Stimulated activated CD8-positive, alpha-beta memory T cell treated with anti-CD3 and anti-CD28 coated beads, Interleukin-4, amount 100 ng/mL, for 1 hour (primary cell): ENCODE measurements at places on chromosomes 4 and X.

DNA sequence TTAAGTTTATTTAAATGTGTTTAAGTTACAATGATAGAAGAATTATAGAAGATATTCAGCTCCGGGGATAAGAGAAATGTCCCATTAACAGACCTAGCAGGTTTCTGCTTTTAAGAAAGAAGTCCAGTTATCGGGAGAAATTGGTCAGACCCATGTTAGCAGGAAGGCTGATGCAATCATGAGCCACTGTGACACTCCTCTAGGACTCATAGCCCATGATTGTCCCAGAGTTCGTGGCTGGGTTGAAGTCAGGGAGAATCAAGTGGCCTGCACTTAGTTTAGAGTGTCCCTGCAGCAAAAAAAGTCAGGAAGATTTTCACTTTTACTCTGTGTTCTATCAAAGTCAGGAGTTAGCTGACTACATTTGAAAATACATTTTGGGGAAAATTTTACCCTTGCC lies 72.0 kb downstream of the TMEM144 start:
- no peak for DNase-seq

DNA sequence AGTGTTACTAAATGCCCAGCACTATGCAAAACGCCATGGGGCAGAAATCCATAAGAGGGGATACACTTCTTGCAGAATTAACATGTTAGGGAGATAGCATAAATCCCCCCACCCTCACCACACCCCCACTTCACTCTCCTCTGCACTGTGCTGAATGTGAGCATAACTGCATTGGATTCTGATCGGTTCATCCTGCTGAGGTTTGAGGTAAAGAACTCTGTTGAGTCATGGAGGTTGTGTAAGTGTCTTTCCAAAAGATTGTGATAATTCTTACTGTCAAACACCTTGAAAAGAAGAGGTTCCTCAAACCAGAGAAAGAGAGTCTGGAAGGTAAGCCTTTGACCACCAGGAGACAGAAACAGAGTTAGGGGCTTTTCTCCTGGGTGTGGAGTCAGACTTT lies 43.6 kb downstream of the RBM47 start:
- DNase-seq, result no peak

DNA sequence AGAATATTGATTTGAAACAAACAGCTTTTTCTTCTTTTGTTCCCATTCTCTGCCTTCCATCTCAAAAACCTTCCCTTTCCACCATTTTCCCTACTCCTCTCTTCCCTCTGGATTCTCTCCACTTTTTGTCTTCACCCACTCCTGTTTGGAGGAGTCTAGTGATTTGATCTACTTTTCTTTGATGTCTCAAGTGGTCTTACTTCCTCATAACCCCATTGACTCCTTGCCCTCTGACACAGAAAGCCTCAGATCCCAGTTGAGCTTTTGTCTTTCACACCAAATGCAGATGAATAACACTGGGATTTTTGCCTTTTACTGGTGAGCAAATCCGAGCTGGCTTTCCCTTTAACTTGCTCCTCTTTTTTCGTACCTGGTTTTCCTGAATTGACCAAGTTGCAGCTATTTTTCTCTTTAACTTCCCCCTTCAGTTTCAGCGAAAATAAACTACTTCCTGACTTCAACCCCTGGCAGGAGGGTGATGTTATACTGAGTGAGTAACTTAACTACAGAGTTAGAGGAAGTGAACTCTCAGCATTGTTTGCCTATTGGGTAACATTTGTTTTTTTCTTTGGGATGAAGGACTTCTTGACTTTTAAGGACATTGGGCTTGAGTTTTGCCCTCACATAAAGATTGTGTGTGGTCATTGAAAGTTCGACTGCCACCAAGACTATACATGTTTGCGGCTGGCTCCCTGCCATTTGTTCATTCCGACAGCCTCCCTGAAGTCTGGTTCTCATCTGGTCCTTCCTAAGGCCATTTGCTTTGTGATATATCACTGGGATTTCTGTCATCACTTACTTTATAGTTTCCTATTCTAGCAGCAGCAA lies 392.8 kb upstream of the NR3C2 start:
- no peak for DNase-seq

DNA sequence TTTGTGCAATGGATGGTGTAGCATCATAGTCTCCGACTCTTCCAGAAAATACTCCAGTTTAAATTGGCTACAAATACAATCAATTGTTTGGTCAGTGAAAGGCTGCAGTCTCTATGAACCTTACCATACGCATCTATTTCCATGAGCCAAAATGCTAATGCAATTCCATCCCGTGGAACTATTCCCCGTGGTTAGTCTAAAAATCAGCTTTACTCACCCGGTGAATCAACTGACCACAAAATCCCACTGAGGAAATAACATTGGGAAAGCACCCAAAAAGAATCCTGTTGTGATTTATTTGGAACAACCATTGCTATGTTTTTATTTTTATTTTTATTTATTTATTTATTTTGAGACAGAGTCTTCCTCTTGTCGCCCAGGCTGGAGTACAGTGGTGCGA lies 87.1 kb downstream of the DHX15 start:
- DNase-seq, result no peak

GRCh38 chrX:43019021-43019420 lies 241.1 kb upstream of the PPP1R2C start:
- DNase-seq, result no peak

GRCh38 chrX:136353526-136354093 lies 52.8 kb downstream of the ADGRG4 start:
- no peak for DNase-seq

DNA sequence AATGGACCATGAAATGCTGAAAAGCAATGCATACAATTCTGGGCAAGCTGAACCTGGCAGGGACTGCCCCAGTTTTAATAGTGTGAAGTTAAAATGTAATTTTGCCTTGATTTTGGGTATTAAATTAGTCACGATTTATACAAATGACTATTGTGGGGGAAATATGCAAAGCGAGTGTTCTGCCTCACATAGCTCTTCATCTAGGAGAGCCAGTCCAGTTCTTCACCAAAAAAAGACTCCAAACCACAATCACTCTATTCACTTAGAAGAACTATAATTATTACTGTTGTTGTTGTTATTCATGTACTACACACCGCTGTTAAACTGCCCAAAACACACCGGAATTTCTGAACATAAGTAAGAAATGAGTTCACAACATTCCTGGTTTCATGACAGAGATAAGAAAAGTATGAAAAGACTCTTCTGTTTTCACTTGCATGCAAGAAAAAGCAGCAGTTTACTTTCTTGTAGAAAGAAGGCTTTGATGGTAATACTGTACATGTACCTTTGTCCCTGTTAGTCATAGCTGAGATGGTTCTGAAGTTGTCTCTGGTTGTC lies 101.9 kb downstream of the QRFPR start:
- DNase-seq, result no peak

DNA sequence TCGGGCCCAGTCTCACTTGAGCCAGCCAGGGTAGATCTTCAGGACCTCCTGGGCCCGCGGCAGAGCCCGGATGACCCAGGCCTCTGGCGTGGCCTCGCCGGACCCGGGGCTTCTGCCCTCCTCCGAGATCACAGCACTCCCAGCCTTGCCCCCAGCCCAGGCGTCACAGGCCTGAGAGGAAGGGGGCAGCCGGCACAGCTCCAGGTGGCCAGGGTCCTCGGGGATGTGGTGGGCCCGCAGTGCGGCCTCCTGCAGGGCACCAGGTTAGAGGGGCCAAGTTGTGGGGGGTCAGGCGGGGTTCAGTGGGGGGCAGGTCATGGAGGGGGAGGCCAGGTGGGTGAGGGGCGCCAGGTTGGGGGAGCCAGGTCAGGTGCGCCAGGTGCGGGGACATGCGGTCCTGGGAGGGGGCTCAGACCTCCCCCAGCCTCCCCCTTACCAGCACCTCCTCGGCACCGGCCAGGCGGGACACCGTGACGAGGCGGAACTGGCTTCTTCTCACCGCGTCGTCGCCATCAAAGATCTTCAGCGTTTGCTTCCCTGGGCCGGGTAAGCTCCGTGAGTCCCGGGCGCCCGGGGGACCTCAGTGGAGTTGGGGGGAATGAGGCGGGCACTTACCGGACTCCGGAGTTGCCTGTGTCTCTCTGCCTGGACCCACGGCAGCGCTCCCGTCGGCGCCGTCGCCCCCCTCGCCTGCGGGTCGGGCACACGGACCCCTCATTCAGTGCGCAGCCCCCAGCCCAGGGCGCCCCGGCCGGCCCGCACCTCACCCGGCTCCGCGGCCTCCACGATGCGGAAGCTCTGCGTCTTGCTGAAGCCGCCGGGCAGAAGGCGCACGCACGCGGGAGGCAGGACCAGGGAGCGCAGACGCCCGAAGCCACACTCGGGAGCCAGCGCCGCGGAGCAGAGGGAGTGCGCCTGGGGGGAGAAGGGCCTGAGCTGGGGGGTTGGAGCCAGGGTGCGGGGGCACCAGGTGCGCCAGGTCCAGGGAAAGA lies 6.0 kb downstream of the DGKQ start:
- no peak for DNase-seq

GRCh38 chr4:138674209-138674608 lies 341.4 kb upstream of the NOCT start:
- no peak for DNase-seq

DNA sequence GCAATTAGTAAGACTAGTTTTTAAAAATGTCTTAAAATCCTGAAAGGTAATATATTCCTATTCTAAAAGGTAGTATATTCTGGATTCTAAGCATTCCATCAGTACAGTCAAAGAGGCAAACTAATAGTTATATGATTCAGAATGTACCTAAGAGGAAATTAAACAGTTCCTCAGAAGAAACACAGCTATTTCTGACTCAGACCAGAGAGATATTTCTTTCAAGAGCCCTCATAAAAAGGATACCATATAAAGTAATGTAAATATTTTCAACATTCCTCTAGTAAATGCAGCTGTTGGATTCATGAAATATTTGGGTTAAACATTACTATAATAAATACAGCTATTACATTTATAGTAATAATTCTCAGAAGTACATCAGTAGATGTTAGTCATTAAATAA lies 358.3 kb downstream of the MAGEB5 start:
- DNase-seq, result no peak

GRCh38 chr4:82437285-82438005 lies 7.1 kb downstream of the ENOPH1 start:
- DNase-seq, result no peak

DNA sequence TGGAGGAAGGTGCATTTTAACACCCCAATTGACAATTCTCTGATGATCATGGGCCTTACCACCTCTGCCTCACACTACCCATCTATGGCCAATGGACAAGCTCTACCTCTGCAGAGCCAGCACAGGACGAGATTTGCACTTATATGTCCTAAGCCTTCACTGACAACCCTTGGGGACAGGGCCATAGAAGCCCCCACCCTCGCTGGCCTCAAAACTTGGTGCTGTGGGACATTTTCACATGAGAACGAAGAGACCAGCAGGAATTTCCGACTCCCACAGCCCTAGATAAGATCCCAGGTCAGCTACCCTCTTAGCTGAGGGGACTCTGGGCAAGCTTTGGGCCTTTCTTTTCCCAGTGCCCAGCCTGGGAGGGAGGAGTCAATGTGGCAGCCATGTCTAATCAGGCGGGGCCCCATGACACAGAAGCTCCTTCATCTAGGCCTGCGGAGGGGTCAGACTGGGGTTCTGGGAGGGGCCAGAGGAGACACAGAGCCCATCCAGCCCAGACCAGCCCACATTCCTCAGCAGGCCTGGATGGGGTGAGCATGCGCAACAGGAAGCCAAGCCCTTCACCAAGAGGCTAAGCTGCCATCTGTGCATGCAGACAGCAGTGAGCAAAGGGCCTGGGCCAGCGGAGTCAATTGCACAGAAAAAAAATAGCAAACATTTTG lies 12.1 kb downstream of the PJA1 start:
- no peak for DNase-seq

GRCh38 chr4:173413036-173413435 lies 14.1 kb upstream of the SCRG1 start:
- DNase-seq, result no peak

DNA sequence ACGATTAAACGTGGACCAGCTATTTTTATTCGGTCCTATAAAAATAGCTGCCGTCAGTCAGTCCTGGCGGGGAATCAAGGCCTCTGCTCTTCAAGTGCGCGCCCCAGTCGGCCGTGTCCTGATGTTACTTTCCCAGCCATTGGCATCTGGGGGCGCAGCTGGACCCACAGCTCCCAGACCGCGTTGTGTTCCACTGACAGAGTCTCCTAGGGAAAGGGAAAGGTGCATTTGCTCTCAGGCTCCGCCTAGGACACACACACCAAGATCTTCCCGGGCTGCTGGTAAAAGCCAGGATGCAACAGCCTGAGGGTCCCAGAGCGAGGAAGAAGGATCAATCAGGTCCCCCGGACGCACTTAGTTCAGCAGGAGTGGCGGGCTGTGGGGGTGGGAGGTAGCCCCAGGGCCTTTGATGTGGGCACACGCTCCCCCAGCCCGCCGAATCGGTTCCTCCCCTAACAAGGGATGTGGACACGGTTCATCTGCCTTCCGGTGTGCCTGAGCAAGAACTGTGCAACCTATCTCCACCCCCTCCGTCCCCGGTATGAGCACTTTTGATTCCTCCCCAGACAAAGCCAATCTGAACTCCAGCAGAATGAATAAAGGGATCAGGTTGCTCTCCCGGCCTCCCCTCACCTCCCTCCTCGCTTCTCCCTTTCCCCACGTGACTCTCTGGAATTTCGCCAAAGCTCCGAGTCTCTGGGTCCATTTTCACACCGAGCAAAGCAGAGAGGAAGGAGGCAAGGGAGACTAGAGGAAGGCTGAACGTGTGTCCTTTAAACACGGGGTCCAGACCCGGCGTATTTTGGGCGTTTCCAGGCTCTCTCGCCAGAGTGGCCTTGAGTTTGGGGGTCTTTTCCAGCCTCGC lies 626 bp upstream of the FRAS1 start:
- DNase-seq, result no peak

DNA sequence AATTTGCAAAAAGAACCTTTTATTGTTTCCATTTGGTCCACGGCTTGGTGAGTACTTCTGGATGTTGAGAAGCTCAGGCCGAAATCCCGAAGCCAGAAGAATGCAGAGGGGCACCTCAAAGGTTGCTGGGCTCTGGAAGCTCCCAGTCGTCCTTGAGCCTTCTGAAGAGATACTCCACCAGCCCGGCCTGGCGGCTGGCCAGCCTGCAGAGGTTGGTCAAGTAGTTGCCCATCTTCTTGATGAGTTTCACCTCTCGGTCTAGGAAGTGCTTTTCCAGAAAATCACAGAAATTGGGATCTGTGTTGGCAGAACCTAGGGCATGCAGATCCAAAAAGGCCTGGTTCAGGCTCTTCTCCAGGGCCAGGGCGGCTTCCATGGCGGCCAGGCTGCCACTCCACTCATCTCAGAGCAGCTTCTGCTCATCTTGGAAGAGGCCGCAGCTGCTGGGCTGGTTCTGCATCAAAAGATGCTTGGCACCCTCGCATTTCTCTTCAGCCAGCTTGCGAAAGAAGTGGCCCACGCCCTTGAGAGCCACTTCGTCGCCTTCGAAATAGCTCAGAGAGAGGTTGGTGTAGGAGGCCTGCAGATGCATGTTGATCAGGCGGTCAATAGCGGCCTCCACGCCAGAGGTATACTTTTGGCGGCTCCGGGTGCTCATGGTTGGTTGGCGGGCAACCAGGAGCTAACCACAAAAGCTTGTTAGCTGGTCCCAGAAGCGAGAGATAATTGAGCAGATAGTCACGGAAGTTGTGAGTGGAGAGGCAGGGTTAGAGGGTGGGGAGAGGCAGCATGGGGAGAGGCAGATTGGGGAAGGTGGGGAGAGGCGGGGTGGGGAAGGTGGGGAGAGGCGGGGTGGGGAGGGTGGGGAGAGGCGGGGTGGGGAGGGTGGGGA lies 76.5 kb upstream of the TSPAN7 start:
- no peak for DNase-seq
